ENCODE measurements at places on chromosomes 4 and X.

DNA sequence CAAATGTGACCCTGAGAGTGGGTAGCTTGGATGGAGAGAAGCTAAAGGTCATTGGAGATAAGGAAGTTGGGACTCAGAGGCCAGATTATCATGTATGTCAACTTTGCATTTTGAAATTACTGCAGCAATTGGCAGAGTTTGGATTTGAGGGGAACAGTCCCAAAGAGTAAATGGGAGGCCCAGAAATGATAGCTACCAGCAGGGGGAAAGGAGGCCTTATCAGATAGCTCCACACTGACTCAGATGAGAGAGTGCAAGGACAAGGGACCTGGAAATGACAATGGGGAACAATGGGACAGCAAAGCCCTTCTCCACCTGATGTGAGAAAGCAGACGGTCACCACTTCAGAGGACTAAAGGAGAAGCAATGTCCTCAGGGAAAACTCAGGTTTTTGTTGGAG is 201.5 kb upstream of the JADE1 start:
- H3K4me1 ChIP-seq: no peaks in the 10 kb centered on the region
- no peak overlapping the region for H3K27ac ChIP-seq
- no peak for DNase-seq
- no peaks in the 10 kb centered on the region for H3K36me3 ChIP-seq
- no peak overlapping the region for H3K4me3 ChIP-seq

- no peaks in the 10 kb centered on the region for H3K27me3 ChIP-seq
- H3K36me3 ChIP-seq: no peaks in the 10 kb centered on the region
Observed at GRCh38 chr4:10048941-10049697, 27.8 kb upstream of the SLC2A9 start.

- no peak for DNase-seq
- no peaks in the 10 kb centered on the region for H3K27me3 ChIP-seq
- H3K27ac ChIP-seq: no peak overlapping the region
- no peak overlapping the region for H3K4me3 ChIP-seq
- H3K4me1 ChIP-seq: no peaks in the 10 kb centered on the region
Observed at GRCh38 chrX:44961817-44962607, 89.0 kb downstream of the KDM6A start.

- no peaks in the 10 kb centered on the region for H3K27me3 ChIP-seq
- H3K4me3 ChIP-seq: no peak overlapping the region
- H3K36me3 ChIP-seq: no peaks in the 10 kb centered on the region
- H3K4me1 ChIP-seq: no peaks in the 10 kb centered on the region
- no peak for DNase-seq
Observed at GRCh38 chr4:169110633-169111032, 100.6 kb upstream of the CBR4 start.
